ENCODE measurements at places on chromosomes 16 and 17.

GRCh38 chr17:19744492-19744891 is 3.6 kb downstream of the ALDH3A1 start:
- no peak for DNase-seq

GRCh38 chr17:21376081-21376758 is at the start of gene KCNJ12:
Gene KCNJ12 (plus strand): TSS chr17:21376357. CDS start chr17:21415343, 38,986 bp downstream.
- DNase-seq: no peak

- DNase-seq: peak; percentile 51
These were observed 617 bp downstream of the ARMC7 start for GRCh38 chr17:75110234-75110937.

DNA sequence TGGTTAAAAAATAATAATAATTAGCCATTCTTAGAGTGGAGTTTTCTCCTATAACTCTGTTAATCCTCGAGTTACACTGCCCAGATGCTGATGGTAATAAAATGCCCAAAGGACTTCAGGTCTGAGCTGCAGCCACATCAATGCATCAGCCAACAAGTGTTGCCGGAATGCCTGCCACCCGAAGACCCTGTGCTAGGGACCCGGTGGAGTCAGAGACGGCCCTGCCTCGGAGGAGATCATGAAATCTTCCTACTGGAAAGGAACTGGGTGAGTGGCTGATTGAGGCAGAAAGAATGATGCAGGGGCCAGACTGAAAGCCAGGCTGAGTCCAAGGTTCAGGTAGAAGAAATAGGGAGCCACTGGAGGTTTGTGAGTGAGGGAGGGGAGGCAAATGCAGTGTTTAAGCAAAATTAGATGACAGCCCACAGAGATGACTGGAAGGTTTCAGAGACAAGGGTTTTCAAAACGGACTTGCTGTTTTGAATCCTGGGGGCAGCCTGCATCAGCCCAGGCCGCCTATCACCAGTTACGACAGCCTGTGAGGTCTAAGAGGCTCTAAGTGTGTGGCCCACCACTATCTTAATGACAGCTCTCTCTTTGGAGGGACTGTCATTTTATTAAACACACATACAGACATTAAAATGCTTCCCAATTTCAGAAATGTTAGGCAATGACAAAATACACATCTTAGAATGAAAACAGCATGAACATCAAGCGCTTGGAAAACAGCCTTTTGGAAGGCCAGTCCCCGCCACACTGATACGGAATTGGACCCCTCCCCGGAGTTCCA is 100.0 kb downstream of the ZNF423 start:
- DNase-seq: no peak

DNA sequence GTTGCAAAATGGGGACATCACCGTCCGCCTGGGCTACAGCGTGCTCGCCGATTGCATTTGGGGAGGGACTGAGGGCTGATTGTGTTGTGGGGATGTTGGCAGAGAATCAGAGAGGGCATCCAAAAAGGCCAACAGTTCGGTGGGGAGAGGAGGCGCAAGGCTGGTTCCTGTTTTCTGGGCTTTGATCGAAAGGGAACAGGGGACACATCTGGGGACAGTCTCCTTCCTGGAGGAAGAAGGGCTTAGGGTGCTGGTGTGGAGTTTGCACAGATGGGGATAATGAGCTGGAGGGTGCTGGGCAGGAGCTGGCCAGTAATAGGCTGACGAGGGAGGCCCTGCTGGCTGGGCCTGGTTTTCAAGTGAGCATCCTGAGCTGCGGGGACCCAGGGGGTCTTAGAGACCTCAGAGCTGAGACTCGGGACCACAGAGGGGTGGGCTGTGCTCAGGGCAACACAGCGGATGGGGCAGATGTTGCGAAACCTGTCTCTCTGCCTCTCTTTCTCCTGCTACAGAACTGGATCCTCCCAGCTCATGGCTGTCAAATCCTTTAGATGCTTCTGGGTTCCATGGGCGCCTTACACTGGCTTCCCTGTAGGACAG is 288.7 kb downstream of the SEC14L1 start:
- no peak for DNase-seq

GRCh38 chr16:77549876-77550275 is 115.0 kb upstream of the ADAMTS18 start:
- no peak for DNase-seq

DNA sequence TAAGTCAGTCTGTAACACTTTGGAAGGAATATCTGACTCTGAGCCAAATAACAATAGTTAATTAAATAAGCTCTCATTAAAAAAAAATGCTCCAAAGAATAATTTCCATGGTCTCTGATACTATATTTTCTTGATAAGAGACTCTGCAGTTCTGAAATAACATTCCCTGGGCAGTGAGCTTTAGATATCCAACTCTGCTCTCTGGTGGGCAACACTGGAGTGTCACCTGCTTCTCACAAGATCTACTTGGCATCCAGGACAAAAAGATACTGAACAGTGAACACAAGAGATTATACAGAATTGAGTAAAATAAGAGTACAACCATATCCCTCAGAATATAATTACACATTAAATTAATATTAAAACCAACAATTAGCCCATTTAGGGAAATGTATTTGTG is 13.7 kb downstream of the BLMH start:
- no peak for DNase-seq

DNA sequence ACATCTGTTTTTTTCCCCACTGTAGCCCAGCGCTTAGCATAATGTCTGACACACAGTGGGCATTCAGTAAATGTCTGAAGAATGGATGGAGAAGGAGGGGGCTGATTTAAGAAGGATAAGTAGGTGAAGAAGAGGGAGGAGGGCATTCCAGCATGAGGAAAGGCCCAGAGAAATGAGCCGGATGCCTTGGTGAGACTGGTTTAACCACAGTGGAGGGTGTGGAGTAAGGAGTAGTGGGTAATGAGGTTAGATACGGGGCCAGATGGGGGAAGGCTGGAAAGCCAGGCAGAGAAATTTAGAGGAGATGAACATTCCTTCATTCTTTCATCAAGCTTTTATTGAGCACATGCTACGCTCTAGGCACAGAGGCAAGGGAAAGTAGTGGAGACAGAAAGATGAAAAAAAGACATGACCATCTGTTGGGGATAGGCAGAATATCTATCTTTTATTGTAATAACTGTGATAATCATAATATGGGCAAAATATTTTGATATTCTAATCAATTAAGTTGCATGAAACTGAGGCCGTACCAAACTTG is 43.7 kb upstream of the NFAT5 start:
- DNase-seq: no peak

- DNase-seq: no peak
These were observed 35.9 kb downstream of the CACNA1G start for GRCh38 chr17:50596191-50597037.

DNA sequence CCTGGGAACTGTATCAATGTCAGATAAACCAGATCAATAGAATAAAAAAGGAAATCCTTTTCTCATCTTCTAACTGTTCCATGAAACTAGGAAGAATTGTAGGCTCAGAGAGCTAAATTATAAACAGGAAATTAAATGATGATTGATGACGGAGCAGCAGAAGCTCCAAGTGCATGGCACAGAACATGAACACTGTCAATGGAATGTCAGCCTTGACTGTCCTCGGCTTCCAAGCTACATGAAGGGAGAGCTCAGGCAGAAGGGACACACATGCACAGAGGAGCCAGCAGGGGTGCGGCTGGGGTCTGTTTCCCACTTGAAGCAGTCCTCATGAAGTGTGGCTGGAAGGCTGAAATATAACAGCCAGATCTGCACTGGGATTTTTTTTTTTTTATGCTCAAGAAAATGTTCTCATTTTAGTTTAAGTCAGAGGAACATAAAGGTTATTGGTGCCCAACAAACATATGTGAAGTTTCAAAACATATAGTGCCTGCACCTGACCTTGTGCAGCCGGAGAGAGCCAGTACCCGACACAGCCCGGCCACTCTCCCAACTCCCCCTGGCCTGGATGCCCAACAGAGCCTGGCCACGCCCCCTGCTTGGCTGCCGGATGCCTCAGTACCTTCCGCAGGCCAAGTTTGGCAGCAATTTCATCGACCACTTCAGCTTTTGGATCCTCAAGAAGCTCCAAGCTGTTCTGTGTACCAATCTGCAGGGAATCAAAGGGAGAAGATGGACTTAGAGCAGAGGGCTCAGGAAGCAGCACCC is 37.0 kb downstream of the NPLOC4 start:
- DNase-seq: no peak

GRCh38 chr17:57424777-57425188 is 168.5 kb downstream of the MSI2 start:
- no peak for DNase-seq

DNA sequence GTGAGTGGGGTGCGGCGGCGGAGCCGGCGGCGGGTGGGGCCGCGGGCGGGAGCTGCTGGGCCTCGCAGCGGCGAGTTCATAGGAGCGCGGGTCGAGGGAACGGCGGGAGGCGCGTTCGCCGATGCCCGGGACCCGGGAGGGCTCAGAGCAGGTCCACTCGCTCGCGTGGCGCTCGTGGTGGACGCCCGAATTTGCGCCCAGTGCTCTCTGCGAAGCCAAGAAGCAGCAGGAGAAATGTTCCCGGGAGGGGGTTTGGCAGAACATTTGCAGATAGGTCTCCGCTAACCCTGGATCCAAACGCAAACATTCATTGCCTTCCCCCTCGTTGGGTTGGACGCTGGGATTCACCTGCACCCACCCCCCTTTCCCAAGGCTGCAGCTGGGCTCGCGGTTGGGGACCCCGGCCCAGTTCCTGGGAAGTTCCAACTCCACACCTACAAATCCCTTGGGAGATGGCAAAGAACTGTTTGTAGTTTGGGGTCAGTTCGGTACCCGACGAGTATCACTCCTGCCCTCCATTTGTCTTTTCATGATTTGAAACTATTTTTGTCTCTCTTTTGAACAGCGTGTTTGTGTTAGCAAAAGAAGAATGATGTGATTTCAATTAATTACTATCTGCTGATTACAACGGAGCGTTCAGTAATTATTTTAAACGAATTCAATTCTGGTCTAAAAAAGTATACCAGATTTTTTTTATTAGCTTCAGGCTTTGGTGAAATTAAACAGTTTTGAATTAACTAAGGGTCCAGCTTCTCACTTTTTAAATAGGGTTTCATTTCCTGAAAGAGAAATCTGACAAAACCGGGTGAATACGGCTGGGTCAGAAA is 2.3 kb downstream of the NTN1 start:
- DNase-seq: no peak

GRCh38 chr17:12068946-12069345 is 48.3 kb downstream of the MAP2K4 start:
- no peak for DNase-seq

DNA sequence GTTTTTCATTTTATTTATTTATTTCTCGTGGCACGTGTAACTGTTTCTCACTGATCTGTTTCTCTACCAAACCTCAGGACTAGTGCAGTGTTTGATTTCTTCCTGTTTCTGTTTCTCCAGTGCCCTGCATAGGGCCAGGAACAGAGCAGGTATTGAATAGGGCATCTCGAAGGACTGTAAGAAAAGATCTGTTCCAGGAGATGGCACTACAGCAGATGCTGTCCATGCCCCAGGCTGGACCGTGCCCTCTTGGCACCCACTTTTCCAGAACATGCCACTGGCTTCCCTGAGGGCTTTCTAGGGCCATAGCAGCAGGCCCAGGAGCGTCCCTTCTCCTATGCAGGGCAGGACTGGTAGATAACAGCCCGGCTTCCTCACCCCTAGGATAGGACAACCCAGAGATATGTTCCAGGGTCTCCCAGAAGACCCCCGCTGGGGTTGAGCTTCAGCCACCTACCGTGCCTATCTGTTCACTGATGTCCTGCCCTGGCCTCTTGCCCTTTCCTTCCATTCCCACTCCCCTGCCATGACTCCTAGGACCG is 4.4 kb downstream of the SNX20 start:
- no peak for DNase-seq

DNA sequence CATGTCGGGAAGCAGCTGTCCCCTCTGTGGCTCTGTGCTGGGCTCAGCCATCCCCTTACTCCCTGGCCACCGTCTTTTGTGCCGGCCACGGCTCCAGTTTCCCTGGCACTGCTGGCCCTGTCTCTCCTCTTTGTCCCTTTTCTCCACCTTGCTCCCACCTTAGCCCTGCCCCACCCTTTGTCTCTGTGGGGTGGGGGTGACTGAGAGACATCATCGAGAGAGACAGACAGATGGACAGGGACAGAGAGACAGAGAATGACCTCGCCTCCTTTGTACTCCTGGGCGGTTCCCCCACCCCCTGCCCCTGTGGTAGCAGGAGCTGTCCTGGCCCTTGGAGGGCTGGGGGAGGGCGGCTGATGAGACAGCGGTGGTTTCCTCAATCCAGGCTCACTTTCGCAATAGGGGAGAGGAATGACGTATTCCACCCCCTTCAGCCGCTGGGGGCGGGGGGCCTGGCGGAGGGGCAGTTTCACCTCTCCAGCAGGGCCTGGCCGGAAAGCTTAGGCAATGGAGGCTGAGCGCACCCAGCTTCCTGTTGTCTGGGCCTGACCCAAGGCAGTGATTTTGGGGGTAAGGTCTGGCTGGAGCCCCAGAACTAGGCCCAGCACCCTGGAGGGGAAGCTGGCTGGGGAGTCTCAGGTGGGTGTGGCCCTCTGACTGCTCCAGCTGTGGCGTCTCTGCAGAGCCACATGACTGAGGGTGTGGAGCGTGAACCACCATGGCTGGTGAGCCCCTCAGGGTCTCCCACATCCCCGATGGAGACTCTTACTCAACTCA is 7.3 kb downstream of the FMNL1 start:
- DNase-seq: peak; percentile 93

- no peak for DNase-seq
These were observed 215.2 kb downstream of the CPPED1 start for GRCh38 chr16:12588510-12588909.

GRCh38 chr17:62679866-62680377 is 52.5 kb downstream of the MRC2 start:
- no peak for DNase-seq

- DNase-seq: no peak
These were observed at the start of gene SALL1 for GRCh38 chr16:51150888-51151320. Gene SALL1 (minus strand): TSS chr16:51151270. CDS start chr16:51151241, 29 bp downstream.

DNA sequence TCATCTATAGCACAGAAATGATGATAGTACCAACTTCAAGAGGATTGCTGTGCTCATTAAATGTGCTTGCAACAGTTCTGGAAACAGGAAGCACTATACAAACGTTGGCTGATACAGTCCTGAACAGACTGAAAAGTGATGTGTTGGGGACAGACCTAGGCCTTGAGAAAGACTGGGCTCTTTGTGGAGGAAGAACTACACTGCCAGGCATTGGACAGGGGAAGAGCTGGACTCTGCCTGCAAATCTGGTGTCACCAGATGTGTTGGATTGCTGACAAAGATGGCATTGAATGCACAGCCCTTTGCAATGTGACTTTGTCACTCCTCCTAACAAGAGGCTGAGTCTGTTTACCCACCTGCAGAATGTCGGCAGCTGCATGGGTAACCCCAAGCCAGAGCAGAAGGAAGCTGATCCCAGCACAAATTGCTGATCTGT is 12.4 kb upstream of the ST6GALNAC2 start:
- no peak for DNase-seq
